ENCODE measurements at places on chromosomes 6 and 20.

DNA sequence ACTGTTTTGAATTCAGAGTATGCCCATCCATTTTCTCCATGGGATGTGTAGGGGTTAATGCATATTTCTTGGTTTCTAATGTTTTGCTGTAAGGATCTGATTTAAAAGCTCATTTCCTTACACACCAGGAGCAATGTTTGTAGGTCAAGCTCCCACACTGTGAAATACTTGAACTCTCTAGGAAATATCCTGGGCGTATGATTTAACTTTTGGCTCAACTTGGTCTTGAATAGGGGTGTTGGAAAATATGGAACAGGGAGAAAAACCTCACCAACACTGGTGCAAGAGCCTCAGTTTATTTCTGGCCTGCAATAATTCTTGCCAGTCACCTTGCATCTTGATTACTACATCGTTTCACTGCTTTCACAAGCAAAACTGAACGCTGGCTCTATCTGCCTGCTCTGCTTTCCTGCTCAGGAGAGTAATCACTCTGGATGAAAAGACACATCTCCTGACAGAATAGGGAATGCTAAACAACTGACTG lies 25.1 kb upstream of the RFPL4B start:
- no peak for DNase-seq

DNA sequence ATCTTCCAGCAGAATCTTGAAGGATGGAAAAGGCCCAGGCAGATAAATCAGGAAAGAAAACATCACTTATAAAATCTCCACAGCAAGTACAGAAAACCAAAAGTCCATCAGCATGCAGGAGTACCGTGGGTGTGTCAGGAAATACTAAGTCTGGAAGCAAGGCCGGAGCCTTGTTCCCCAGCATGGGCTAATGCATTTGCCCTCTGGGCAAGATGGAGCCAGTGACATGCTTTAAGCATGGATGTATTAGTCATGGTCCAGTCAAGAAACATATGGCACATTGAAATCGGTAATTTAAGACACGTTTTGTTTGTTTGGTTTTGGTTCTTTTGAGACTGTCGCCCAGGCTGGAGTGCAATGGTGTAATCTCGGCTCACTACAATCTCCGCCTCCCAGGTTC lies 506.0 kb upstream of the JARID2 start:
- DNase-seq, result no peak

DNA sequence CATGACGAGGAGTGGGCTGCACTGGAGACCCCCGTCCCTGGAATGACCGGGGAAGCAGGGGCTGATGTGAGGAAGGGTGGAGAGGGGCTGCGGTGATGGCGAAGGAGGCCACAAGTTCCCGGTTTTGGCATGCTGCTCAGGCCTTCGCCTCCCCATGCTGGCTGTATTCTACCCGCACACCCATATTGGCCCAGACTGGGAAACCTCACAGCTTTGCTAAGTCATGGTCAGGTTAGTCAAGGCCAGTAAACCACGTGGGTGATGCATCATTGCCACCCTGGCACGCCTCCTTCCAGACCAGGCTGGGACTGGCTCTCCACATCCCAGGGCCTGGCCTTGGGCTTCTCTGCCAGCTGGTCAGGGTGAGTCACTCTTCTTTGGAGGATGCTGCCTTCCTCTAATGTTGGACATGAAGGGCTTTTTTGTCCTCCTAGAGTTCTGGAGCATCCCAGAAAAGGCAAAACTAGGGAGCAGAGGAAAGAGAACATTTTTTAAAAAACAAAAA lies 53.8 kb downstream of the PCNA start:
- DNase-seq, result peak; percentile 98

- no peak for DNase-seq
These were observed 300.7 kb downstream of the TENT5A start for GRCh38 chr6:81451787-81452186.

DNA sequence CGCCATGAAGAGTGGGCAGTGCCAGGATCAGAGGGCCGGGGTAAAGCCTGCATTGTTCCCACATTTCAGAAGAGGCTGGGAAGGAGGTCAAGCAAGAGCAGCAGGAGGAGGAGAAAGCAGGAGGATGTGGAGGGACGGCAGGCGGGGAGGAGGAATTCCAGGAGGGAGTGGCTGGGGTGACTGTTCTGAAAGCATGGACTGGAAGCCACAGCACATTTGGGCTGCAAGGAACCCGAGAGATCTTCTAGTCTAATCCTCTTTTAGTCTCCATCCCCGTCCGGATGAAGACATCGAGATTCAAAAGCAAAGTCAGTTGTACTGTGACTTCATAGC lies 76.9 kb downstream of the FAM50B start:
- DNase-seq, result no peak

GRCh38 chr6:169388395-169389166 lies 134.9 kb upstream of the THBS2 start:
- DNase-seq, result no peak

DNA sequence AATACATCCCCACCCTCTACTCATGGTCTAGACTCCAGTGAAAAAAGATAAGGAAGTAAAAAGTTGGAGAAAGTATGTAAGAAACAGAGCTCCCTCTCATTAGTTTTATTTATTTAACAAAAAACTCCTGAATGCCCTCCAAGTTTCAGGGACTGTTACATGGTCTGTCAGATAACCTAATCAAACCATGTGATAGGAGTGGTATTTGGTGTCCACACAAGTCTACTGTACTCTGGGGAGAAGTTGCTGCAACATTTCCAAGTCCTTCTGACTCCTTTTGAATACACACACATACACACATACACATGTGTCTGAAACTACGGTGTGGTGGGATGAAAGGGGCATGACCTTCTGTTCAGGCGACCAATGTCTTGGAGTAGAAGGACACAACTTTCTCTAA lies 320.0 kb downstream of the ADGRG6 start:
- DNase-seq, result no peak

DNA sequence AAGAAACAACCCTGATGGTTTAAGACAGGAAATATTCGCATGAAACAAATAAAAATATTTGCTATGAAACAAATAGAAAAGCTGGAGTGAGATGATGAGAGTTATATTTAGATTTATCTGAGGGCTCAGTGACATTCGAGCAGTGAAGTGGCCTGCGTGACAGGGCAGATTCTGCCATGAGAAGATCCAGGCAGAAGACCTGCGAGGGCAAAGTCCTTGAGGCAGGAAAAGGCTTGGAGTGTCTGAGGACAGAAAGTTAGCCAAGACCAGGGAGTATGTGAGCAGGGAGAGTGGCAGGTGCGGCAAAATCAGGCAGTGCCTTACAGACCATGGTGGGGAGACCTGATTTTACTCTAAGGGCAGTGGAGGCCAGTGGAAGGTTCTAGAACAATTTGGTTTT lies 66.9 kb upstream of the RIN2 start:
- no peak for DNase-seq

- DNase-seq, result no peak
These were observed 10.6 kb upstream of the BAK1 start for GRCh38 chr6:33590531-33591198.

DNA sequence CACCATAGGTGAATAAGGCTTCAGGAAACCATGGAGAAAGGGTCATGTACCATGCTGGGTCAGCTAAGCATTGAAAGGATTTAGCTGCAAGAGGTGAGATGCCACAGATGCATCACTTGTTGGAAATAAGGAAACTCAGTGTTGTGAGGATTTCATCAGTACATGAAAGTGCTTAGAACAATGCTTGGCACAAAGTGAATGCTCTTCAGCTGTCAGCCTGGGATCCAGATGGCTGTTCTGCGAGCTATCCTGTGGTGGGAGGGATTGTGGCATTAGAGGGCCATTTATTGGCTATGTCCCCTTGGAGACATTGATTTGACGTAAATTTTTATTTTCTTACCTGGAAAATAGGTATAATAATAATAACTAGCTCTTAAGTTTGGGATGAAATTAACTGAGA lies 53.0 kb downstream of the ELOVL2 start:
- no peak for DNase-seq

DNA sequence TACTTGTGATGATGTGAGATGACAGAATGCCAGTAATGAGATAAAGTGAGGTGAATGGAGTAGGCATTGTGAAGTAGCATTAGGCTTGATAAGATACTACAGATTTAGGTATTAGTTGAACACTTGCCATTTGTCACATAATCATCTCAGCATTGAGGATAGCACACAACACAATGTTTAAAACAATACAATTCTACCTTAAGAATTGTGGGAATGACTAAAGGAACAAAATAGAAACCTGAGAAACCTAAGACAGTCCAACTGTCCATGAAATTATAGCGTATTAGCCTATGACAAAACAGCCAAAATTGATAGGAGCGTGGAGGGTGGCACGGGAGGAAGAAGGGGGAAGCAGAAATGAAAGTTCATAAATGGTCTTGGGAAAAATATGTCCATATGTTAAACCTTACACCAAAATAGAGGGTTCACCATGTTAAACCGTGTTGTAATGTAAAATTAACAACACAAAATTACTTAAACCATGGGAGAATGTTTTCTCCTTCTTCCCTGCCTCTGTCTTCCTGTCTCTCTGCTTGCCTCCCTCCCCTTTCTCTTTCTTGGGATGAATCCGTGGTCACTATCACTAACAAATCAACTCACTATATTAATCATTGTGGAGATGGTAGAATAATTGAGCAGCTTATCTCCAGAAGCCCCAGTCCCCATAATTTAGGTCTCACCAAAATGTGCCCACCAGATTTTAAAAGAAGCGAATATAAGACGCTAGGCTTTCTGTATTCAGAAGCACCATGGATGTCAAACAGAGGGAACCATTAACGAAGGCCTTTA lies 33.0 kb upstream of the HFE start:
- DNase-seq, result peak; percentile 5

DNA sequence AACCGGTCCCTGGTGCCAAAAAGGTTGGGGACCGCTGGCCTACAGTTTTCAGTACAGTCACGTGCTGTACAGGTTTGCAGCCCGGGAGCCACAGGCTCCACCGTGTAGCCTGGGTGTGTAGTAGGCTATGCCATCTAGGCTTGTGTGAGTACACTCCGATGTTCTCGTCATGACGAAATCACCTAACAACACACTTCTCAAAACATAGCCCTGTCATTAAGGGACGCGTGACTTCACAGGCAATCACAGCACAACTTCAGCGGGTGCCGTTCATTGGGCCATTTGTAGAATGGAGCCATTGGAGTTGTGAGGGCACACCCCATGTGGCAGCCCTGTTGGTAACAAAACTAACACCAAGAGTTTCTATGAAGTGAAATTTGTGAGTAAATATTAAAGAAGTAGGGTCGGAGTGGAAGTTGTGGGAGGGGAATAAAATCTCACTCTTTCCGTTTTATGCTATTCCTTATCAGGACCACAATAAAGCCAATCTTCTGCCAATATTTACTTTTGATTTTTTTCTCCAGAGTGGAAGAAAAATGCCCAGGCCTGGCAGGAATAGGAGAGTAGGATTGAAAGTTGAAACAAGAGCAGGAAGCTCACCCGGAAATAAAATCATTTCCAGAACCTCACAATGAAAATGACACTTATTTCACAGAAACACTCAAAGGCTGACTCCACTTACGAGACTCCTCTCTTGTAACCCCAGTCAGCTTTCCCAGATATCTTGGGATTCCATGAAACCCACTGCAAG lies 63.7 kb upstream of the PTPN1 start:
- peak; percentile 40 for DNase-seq

DNA sequence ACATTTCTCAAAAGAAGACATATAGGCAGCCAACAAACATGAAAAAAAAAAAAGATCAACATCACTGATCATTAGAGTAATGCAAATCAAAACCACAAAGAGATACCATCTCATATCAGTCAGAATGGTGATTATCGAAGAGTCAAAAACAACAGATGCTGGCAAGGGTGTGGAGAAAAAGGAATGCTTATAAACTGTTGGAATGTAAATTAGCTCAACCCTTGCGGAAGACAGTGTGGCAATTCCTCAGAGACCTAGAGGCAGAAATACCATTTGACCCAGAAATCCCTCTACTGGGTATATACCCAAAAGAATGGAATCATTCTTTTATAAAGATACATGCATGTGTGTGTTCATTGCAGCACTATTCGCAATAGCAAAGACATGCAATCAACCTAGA lies 303.8 kb upstream of the THEMIS start:
- DNase-seq, result no peak

DNA sequence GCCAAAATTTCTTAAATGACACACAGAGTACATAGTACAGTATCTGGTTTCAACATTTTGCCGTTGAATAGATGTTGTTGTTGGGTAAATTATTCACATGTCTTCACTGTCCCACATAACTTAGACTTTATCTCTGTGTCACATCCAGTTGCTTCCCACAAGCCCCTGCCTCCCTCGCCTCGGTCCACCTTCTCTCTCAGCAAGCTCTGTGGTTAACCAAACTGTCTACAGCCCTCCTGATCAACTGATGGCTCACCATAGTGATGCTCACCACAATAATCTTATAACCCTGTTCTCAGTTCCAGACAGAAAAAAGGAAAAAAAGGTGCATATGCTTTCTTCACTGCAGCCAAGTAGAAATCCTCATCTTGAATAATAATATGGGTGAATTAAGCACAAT lies 23.0 kb downstream of the IL17F start:
- DNase-seq, result no peak

DNA sequence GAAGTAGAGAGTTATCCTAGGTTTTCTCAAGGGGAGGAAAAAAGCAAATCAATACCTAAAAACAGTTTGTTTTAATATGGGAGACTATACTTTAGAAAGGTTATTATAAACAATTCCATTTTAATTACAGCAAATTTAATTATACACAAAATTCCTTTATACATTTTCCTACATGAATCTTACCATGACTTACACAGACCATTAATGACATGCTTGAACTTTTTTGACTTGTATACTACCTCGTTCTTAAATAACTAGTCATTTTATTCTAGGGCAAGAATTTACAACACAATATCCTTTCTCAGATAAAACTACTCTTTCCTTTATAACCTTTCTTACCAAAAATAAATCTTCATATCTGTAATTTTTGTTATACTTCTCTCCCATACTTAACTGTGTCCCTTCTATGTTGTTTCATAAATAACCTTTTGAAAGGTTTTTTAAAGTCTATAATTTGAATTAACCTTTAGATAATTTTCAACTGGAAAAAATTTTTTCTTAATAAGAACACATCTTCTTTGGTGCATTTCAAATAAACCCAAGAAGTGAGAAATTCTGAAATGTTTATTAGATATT lies 729.4 kb downstream of the TENT5A start:
- DNase-seq, result no peak

GRCh38 chr6:144341831-144342527 lies 56.8 kb downstream of the UTRN start:
- no peak for DNase-seq

GRCh38 chr20:39986173-39986904 lies 702.7 kb downstream of the MAFB start:
- DNase-seq, result peak; percentile 51

All from inflammatory macrophage (primary cell).